ENCODE measurements at places on chromosomes 1 and 21. TPM values are rescaled to one million over a fixed set of nuclear protein-coding genes. Genes with fewer than 3 reads are reported as not detected.

DNA sequence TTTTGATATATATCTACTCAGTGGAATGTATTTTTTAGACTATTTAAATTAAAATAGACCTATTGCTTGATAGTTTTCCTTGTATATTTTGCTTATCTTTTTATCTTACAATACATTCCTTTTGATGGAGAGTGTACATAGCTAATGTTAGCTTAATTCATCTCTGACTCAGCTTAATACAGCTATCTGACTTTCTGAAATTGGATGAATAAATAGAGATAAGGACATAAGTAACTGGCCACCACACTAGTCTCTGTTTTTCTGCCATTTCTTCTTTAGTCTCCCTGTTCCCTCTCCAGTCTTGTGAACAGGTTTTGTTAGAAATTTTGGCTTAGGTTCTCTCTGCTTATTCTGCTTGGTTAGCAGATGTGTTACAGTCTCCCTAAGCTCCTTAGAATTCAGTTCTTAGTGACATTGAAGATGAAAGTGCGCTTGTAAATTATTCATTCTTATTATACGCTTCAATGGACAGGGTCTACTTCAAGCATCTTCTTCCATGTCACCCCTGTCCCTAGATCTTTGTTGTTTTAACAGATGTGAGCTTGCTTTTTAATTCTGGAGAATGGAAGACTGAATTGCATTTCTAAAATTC is 59.6 kb downstream of the XPR1 start:
- no peak for DNase-seq

- no peak for DNase-seq
These were observed 159.4 kb downstream of the DHRS3 start for GRCh38 chr1:12458571-12458970.

- DNase-seq, result no peak
These were observed 83.9 kb downstream of the FASLG start for GRCh38 chr1:172742599-172743500.

DNA sequence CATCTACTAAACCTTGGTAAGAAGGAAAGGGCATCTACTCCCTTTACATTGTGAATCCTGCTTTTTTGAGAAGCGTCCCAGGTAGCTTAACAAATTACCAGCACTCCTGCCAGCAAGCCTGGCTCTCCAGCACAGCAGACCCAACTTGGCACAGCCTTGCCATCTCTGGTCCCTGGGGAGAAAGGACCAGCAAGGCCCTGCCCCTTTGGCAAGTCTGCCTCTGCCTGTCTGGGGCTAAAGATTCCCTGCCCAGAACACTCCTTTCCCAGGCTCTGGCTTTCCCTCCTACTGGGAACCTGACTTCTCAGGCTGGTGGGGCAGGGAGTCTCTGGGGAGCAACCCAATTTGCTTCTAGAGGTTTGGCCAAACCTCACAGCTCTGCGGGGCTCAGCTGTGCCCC is 68.5 kb downstream of the ATP2B4 start:
- no peak for DNase-seq

BLACAT1 gene
- not detected for total RNA-seq

- no peak for DNase-seq
These were observed 13.8 kb upstream of the EPB41 start for GRCh38 chr1:28900562-28900961.

DNA sequence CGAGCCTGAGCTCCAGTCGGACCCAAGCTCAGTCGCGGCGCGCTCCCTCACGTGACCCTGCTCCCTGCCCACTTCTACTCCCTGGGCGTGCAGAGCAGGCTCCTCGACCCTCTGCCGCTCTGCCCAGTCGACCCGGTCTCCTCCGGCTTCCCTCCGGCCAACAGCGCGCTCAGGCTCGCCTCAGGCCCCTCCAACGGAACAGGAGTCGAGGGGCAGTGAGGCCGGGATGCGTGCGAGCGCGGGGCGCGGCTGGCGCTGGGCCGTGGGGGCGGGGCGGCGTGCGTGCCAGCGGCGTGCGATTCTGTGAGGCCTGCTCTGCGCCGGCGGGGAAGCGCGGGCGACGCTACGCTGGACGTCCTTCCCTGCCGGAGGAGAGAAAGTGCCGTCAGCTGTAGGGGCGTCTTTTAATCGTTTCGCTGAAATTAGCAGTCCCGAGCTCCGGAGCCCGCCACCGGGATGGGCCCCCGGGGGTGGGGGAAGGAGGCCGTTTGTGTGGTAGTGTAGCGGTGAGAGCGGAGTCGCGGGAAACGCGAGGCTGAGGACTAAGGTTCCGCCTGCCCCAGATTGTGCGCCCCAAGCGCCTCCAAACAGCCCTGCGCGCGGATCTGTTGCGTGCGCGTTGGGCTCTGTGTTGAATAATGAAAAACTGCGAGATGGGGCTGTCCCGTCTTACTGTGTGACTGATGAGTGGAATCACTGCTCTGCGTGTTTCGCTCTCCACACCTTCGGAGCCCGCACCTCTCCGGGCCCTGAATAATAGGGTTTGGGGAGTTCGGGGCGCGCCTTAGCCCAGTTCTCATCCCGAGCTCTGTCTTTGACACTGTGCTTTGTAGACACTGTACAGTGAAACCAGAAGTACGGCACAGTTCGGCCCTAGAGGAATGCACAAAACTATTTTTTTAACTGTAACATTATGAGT is at the start of gene ACBD6:
Gene ACBD6 (minus strand): TSS at position 217 of the 919 bp plus-strand sequence. CDS start 311 bp downstream, outside the sequence.
- peak; percentile 82 for DNase-seq

DNA sequence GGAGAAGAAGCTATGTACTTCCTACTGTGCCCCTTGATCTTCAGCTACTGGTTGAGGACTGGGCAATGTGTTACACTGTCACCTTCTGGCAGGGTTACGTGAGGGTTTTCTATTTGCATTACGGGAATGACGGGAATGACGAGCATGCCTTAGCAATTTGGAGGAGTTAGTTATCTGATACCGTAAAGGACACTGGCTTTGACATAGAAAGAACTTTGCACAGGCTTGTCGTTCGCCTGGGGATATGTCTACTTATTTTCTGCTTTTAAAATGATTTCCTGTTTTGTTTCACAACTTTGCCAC is 19.8 kb upstream of the ACBD6 start:
- no peak for DNase-seq

SPATA46 gene
- total RNA-seq, result not detected

- no peak for DNase-seq
These were observed 190.6 kb upstream of the SAMSN1 start for GRCh38 chr21:14736672-14737071.

DNA sequence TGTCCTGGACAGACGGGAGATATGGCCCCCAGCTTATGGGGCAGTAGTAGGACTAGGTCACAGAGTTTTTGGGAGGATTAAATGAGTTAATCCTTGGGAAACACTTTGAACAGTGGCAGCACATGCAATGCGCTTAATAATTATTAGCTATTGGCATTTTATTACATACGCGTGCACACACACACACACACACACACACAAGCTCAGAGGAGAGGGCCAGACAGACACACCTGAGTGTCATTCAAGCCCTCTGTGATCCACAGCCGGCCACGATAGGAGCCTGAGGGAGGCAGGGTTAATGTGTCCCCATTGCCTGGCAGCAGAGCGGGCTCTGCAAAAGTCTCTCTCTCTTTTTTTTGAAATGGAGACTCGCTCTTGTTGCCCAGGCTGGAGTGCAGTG is 37.9 kb downstream of the EPHA2 start:
- DNase-seq, result no peak

- DNase-seq, result no peak
These were observed 27.7 kb downstream of the SPATA45 start for GRCh38 chr1:212819726-212820125.

- no peak for DNase-seq
These were observed 23.1 kb downstream of the TP73 start for GRCh38 chr1:3675436-3675835.

GRCh38 chr1:36881541-36881940 is 152.8 kb downstream of the GRIK3 start:
- DNase-seq, result no peak

- DNase-seq, result no peak
These were observed 11.9 kb downstream of the MTHFR start for GRCh38 chr1:11793819-11794218.

DNA sequence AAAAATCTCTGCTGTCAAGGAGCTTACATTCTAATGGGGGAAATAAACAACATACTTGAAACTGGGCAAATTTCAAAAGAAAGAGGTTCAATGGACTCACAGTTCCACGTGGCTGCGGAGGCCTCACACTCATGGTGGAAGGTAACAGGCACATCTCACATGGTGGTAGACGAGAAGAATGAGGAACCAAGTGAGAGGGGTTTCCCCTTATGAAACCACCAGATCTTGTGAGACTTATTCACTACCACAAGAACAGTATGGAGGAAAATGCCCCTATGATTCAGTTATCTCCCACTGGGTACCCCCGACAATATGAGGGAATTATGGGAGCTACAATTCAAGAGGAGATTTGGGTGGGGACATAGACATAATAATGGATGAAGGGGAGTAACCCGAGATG is 226.4 kb downstream of the ZP4 start:
- DNase-seq, result no peak

NGF gene
- total RNA-seq, result not detected

PADI2 gene
- total RNA-seq, result 0.13 TPM

DNA sequence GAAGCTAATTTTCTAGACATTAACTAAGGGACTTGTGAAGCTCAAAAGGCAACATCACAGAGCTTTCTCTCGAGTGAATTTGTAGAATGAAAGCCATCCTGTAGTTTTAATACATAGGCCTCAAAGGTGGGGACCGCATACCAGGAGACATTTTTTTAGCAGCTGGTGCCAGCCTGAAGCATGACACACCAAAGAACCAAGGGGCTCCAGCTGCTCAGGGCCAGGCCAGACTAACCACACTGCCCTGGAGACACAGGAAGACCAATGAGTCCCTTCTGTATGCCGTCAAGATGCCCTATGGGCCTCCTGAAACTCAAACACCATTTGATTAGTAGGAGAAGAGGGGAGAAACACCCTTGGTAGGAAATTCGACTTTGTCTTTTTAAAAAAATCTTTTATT is 113.9 kb upstream of the CACNA1E start:
- no peak for DNase-seq

DNA sequence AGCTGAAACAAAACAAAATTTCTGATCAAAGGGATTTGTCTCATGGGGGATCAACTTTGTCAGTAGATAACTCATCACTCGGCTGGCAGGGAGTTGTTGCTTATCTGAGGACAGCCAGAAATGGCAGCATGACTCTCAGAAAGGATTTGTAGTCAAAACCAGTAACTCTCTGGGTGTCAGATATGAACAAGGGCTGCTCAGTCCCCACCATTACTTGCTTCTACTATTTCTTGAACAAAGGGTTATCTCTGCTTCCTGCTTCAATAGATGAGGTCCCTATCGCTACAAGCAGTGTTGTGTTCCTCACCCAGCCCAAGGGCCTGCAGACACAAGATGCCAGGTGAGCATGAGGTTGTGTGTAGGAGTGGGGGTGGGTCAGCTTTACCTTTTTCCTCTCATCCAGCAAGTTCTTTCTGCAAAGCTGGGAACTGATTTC is 116.2 kb downstream of the PTBP2 start:
- no peak for DNase-seq

DNA sequence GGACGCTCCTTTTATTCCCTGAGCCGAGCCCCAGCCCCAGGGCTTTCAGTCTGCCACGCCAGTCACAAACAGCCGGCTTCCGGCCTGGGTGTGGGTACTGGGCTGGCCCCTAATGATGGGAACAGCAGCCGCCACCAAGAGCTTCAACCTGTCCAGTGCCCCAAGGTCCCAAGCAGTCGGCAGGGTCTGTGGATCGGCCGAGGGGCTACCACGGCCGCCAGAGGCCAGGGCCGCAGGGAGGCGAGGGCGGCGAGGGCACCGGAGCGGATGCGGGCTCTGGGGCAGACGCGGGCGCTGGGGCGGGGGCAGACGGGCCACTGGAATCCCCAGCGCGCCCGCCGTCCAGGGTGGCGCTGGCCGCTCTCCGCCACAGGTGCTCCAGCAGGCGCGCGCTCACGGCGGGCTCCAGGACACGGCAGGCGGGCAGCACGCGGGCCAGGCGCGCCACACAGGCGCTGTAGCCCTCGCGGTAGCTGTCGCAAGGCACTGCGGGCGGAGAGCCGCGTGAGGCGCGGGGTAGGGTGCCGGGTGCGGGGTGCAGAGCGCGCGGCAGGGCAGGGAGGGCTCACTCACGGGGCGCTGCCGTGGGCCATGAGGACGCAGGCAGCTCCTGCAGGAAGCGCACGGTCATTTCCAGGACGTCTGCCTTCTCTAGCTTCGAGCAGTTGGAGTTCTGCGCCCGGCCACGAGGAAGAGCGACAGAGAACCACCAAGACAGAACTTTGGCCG is 887 bp downstream of the HES2 start:
- DNase-seq, result no peak

DNA sequence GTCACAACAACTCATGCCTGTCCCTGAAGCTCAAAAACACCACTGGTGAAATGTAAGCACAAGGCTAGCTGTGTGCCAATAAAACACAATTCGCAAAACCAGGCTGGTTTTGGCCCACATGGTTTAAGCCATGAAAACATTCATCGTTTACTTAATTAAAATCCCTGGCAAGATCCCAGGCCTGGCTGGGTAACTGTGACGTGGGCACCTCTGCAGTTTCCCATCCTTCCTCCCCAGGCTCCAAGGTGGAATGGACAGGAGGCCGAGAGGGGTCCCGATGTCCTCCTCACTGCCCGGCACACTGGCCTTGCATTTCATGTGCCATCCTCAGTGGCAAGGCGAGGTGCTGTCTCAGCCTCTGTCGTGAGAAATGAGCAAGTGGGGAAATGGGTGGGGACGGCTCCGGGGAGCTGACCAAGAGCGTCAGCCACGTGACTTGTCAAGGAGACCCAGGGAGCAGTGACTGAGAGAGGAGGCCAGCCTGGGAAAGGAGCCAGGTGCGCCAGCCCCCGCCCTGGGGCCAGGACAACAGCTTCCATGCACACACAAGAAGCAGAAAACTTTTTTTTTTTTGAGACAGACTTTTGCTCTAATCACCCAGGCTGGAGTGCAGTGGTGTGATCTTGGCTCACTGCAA is 153.1 kb upstream of the RAB4A start:
- no peak for DNase-seq

USP48 gene
- total RNA-seq, result 49.0 TPM

DNA sequence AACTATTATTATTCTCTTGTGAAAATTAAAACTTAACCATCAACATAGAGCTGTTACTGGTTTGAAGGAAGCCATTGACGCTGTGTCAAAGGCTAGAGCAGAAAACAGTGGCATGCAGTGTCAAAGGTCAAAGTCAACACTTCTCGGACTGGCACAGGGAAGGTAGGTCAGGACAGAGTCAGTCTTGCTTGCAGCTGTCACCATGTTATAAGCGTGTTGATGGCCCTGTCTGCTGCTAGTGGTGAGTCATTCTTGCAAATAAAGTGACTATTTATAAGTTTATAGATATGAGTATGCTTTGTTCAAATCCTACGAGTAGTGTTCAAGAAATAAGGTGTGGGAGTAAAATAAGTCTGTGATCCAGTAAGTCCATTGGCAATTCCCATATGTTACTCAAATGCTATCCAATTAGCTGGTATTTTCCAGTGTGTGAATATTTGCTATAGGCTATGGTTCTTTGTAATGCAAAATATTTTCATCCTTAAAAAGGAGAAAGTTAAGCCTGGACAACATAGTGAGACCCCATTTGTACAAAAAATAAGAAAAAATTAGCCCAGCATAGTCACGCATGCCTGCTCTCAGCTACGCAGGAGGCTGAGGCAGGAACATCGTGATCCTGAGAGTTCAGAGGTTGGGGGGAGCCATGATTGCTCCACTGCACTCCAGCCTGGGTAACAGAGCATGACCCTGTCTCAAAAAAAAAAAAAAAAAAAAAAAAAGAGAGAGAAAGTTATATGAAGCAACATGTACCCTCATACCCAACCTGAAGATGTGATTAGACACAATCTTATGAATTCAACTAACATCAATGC is 26.3 kb upstream of the TINAGL1 start:
- DNase-seq, result no peak

Measured in activated T-cell treated with anti-CD3 and anti-CD28 coated beads, Interleukin-2, amount 50 U/mL, for 4 hours (primary cell).